HFFc6 (cell line): ENCODE measurements at places on chromosomes 6 and 20. TPM values are rescaled to one million over a fixed set of nuclear protein-coding genes. Genes with fewer than 3 reads are reported as not detected.

Gene FABP7
- not detected in 3 replicates for total RNA-seq

Gene KCNK5
- not detected in 3 replicates for total RNA-seq

Gene ADGB
- not detected in 3 replicates for total RNA-seq

Gene AVP
- total RNA-seq = not detected in 2 replicates

Gene RSPO3
- not detected in 3 replicates for total RNA-seq

Gene SMLR1
- total RNA-seq = not detected in 3 replicates

Gene TCF21
- total RNA-seq = not detected in 3 replicates

Gene HAO1
- total RNA-seq = not detected in 3 replicates

Gene SLC22A16
- not detected in 3 replicates for total RNA-seq

Gene RBCK1
- total RNA-seq = 79.0 to 84.1 TPM (median 80.5 TPM) in 3 replicates
